Upper lobe of left lung (tissue), 6 donors: ENCODE measurements at places on chromosomes 2 and 18. TPM values are rescaled to one million over a fixed set of nuclear protein-coding genes. Genes with fewer than 3 reads are reported as not detected.

GRCh38 chr18:37491526-37491925 lies 74.1 kb downstream of the CELF4 start:
- no peaks in the 10 kb centered on the region for H3K36me3 ChIP-seq
- peaks cover 9% of the 10 kb centered on the region for H3K27me3 ChIP-seq
- no peak overlapping the region for H3K4me3 ChIP-seq

DNA sequence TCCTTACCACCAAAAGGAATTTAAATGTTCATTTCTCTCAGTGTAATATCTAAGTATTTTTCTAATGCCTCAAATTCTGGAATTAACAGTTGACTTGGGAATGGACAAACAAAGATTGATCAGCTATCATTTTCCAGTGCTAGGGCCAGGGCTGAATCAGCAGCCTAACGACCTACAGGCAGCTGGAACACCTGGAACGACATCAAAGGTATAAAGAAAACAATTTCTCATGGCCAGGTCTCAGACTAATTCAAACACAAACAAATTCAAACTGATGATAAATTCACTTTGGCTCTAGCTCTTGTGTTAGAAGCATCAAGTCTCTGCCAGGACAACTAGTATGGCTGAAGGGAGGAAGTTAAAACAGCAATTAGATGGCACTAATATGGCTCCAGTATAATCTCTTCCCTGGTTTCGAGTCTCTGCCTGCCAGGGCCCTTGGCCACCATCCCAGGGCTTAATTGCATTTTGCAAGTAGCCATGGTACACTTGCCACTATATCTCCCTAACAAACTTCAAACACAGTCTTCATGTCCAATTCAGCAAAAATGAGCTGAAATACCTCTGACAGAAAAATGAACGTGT lies 70.2 kb upstream of the FSHR start:
- no peaks in the 10 kb centered on the region for H3K36me3 ChIP-seq
- H3K27ac ChIP-seq: no peak overlapping the region
- no peaks in the 10 kb centered on the region for H3K4me1 ChIP-seq
- H3K4me3 ChIP-seq: no peak overlapping the region
- no peaks in the 10 kb centered on the region for H3K27me3 ChIP-seq

GRCh38 chr2:190277234-190278112 lies 42.2 kb downstream of the HIBCH start:
- H3K27ac ChIP-seq: no peak overlapping the region
- DNase-seq: no peak
- H3K4me3 ChIP-seq: no peak overlapping the region
- H3K36me3 ChIP-seq: no peaks in the 10 kb centered on the region

DNA sequence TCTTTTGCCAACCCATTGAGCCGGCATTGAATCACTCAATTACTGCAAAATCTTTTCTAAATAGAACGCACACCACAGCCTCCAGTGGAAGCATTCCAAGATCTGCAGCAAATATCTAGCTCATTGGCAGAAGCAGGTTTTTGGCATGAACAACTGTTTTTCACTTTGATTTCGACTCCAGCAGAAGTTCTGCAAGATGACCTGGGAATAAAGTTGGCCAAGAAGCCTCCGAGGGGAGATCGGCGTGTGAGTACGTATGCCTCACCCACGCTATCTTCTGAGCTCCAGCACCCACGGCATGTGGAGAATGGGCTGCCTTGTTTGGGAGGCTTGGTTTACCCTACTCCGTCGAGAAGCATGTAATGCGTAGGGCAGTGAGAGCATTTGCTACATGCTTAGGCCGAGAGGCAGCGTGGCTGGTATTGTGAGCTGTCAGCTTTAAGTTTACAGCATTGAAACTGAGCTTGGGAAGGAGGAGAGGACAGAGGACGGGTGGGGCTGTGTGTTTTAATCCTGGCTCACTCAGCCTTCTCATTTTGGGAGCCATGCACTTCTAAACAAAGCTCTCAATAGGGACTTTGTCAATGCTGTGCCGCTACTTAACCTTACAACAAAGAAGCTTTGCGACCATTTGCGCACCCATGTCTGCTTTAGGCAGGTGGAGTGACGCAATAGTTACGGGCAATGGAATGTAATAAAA lies 10.5 kb downstream of the PCARE start:
- no peak overlapping the region for H3K27ac ChIP-seq
- H3K27me3 ChIP-seq: no peaks in the 10 kb centered on the region
- H3K4me3 ChIP-seq: no peak overlapping the region
- DNase-seq: no peak

GRCh38 chr2:156196031-156196430 lies 136.5 kb downstream of the NR4A2 start:
- DNase-seq: no peak
- no peaks in the 10 kb centered on the region for H3K36me3 ChIP-seq
- H3K27me3 ChIP-seq: no peaks in the 10 kb centered on the region
- no peak overlapping the region for H3K4me3 ChIP-seq
- H3K4me1 ChIP-seq: no peaks in the 10 kb centered on the region

GRCh38 chr18:7157760-7158159 lies 40.2 kb upstream of the LAMA1 start:
- no peak overlapping the region for H3K27ac ChIP-seq
- no peak overlapping the region for H3K4me3 ChIP-seq
- H3K27me3 ChIP-seq: no peaks in the 10 kb centered on the region
- no peaks in the 10 kb centered on the region for H3K36me3 ChIP-seq
- H3K4me1 ChIP-seq: no peaks in the 10 kb centered on the region

GRCh38 chr18:50002781-50003180 lies 189.4 kb upstream of the ACAA2 start:
- no peaks in the 10 kb centered on the region for H3K4me1 ChIP-seq
- H3K36me3 ChIP-seq: no peaks in the 10 kb centered on the region
- no peak overlapping the region for H3K4me3 ChIP-seq
- H3K27ac ChIP-seq: no peak overlapping the region

DNA sequence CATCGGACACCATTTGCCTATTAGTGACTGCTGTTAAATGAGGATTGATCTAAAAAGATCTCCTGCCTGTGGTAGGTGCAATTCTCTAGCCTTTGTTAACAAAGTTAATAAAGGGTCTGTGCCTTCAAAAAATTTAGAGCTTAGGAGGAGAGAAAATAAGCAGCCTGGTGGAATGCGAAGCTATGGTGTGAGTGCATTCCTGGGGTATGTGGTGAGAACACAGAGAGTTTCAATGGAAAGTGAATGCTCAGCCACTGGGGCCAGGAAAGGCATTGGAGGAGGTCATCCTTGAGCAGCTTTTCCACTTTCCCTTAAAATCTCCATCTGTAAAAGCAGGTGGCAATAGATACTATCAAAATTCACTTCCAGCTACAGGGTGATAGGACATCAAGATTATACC lies 331.2 kb upstream of the LRATD1 start:
- H3K27ac ChIP-seq: no peak overlapping the region
- H3K4me3 ChIP-seq: no peak overlapping the region
- H3K27me3 ChIP-seq: no peaks in the 10 kb centered on the region
- no peaks in the 10 kb centered on the region for H3K4me1 ChIP-seq
- no peak for DNase-seq

DNA sequence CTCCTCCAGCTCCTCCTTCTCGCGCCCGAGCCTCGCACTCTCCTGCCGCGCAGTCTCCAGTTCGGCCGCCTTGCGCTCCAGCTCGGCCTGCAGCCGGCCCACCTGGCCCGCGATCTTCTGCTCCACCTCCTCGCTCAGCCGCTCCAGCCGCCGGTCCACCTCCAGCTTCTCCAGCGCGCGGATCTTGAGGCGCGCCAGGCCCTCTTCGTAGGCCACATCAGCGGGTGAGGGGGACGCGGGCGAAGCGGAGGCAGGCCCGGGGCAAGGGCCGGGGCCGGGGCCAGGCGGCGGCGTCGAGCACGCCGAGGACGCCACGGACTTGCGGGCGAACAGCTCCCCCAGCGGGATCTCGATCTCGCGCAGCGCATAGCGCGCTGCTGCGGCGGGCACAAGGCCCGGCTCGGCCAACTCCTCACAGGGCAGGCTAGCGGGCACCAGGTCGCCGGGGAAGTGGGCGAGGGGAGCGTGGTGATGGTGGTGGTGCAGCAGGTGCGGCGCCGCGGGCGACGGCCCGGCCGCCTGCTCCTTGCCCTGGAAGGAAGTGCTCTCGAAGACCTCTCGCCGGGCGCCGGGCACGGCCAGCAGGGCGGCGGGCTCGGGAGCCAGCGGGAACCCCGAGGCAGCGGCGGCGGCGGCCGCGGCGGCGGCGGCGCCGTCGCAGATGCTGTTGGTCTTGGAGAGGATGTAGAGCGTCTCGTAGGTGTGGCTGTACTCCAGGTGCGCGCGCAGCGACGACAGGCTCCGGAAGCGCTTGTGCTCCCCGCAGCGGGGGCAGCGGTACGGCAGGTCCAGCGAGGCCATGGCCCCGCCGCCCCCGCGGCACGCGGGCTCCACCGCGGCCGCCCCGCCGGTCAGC lies 15.2 kb downstream of the FBXO41 start:
- H3K27ac ChIP-seq: no peak overlapping the region
- H3K36me3 ChIP-seq: no peaks in the 10 kb centered on the region
- H3K4me3 ChIP-seq: peak overlapping the region; percentile 38
- peak; percentile 91 for DNase-seq
- H3K4me1 ChIP-seq: peaks cover 6% of the 10 kb centered on the region

The HYCC2 gene
- total RNA-seq: 39.3 TPM

The ZNF396 gene
- 3.0 TPM for total RNA-seq

The GPR148 gene
- total RNA-seq: not detected

The NRBP1 gene
- total RNA-seq: 60.0 TPM

The EMX1 gene
- not detected for total RNA-seq

The SCTR gene
- 14.7 TPM for total RNA-seq
